ENCODE measurements at places on chromosomes 16 and 17.
A peak's percentile ranks its signal among the peaks of the same experiment; 100 is the strongest.

DNA sequence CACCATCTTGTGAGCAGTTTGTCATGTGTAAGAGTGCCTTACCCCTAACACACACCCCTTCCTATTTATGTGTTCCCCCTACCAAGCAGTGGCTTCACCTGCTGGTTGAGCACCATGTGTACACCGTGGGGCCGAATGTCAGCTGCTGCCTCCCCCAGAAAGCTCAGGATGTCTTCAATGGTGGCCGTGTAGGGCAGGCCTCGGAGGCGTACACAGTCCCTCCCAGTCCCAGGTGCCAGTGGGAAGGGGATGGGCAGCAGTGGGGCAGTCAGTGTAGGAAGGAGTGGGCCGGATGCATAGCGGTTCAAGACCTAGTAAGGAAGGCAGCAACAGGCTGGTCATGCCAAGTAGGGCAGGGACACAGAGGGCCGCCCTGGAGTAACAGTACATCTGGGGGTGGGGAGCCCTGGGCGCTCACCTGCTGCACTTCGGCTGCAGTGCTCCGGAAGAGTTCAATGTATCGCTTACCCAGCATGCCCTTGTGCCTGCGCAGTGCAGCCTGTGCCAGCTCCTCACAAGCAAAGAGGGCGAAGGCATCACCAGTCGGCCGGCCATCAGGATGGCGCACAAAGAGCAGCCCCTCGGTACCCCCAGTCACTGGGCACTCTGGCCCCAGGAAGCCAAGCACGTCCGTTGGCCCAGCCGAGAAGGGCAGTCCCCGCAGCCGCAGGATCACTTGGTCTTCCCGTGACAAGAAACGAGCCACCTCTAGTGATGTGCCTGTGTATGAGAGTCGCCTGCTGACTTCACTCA is 4.4 kb downstream of the ESRP2 start:
- DNase-seq, result no peak

DNA sequence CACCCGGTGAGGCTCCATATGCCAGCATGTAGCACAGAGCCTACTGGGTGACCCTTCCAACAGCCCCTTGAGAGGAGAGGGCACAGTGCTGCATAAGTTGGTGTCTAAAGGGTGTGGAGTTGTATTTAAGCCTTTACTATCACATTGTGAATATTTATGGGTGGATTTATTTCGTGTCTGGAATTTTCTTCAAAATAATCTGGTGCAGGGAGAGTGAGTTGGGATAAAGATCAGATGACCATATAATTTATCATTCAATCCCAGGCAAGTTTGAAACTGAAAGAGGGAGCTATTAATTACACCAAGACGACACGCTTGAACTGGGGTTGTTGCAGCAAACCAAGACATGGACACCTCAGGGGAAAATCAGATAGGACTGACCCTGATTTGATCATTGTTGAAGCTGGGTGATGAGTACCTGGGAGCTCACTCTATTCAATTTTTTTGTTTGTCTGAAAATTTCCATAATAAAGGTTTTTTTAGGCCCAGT is 42.2 kb downstream of the LDHD start:
- no peak for DNase-seq

- DNase-seq, result no peak
Measured at GRCh38 chr17:41824086-41824485, 11.3 kb downstream of the FKBP10 start.

GRCh38 chr16:9869776-9870175 is 312.5 kb downstream of the GRIN2A start:
- DNase-seq, result no peak

- DNase-seq, result no peak
Measured at GRCh38 chr16:72956124-72957064, 91.5 kb downstream of the ZFHX3 start.

GRCh38 chr16:70676675-70677498 is 9.0 kb downstream of the MTSS2 start:
- DNase-seq, result no peak

DNA sequence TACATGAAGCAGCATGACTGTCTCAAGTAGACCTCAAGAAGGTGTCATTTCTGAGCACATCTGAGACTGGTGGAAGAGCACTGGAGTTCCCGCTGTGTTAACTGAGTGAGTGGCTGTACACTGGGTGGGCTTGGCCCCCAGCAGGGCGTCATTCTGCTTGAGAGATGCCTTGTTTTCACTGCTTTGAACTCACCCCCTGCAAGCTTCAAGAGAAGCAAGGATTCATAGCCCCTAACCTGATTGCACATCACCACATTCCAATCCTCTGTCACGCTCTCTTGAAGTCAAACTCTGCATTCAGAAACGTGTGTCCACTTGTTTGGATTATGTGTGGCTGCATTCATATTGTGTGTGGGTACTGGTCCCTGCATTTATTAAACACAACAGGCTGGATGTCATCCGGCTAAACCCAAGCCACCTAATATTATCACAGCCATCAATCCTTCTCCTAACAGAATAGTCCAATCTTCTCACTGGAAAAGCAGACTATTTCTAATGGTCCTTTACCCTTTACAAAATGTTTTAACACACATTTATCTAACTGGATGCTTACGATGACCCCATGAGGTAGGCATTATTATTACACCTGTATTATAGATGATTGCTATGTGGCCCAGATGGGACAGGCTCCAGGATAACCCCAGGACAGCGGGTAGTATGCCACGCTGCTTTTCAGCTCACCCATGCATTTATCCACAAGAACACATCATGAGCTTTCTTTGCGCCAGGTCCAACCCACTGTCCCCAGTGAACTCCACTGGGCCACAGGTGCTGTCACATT is 76.3 kb downstream of the USP31 start:
- no peak for DNase-seq

- no peak for DNase-seq
Measured at GRCh38 chr17:64449545-64449944, 630 bp downstream of the MILR1 start.

DNA sequence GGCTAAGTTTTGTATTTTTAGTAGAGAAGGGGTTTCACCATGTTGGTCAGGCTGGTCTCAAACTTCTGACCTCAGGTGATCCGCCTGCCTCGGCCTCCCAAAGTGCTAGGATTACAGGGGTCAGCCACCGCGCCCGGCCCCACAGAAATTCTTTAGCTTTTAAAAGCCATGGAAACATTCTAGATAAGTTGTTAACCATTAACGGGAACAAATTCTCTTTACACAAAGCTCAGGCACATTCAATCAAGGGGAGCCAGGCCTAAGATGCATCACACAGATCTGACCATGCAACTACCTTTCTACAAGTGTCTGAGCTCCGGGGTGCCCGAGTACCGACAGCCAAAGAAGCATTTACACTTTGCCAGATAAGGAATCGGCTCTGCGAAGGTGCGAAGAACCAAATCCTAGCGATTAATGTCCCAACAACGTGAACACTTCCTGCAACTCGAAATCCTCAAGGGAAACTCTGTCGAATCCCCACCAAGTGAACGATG is 1.0 kb downstream of the EMC8 start:
- DNase-seq, result no peak

- peak; percentile 32 for DNase-seq
Measured at GRCh38 chr17:66567234-66568170, 265.1 kb downstream of the PRKCA start.

DNA sequence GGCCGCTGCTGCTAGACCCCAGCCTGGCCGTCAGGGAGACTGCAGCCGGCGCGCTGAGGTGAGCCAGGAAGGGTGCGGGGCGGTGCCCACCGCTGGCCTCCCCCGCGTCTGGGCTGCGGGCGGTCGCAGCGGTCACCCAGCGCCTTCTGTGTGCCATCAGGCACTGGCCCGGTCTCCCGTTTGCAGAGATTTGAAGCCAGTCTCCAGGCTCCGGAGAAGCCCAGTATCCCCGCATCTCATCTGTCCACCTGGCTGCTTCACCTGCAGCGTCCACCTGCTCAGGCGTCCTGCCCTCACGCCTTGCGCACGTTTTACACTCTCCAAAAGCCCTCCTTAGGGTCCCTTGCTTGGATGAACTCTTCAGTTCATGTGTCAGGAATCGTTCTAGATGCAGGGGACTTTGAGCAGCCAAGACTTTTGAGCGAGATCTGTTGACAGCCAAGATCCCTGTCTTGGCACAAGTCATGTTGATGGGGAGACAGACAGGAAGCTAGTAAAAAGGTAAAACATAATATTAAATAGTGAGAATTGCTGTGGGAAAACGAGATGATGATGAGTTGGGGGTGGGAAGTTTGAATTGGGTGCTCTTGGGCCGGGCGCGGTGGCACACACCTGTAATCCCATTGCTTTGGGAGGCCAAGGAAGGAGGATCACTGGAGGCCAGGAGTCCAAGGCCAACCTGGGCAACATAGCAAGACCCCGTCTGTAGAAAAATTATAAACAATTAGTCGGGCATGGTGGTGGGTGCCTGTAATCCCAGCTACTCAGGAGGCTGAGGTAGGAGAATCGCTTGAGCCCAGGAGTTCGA is 916 bp downstream of the HEATR3 start:
- DNase-seq, result peak; percentile 58

DNA sequence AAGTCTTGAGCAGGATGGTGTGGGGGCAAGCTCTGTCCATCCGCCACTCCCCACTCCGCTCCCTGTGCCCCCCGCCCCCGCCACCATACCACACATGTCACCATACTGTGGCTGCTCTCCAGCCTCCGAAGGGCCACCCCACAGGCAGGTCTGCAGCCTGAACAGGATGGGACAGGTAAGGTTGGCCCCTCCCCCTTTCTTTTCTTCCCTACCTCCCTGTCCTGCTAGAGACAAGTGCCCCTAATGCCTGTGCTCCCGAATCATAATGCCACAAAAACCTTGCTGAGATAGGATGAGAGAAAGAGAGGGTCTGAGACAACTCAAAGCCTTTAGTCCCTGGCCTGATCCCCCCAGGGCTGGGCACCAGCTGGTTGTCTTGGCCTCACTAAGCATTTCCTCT is 84.7 kb downstream of the SDK2 start:
- DNase-seq, result no peak
